C1 segment of cervical spinal cord (tissue), 14 donors: ENCODE measurements at places on chromosomes 16 and 17.

- no peak for DNase-seq
Observed at GRCh38 chr16:23080329-23080728, 68.9 kb downstream of the USP31 start.

GRCh38 chr17:5785338-5785737 is 201.0 kb upstream of the NLRP1 start:
- no peak for DNase-seq

GRCh38 chr16:66479661-66480264 is 52.7 kb downstream of the BEAN1 start:
- DNase-seq = no peak

DNA sequence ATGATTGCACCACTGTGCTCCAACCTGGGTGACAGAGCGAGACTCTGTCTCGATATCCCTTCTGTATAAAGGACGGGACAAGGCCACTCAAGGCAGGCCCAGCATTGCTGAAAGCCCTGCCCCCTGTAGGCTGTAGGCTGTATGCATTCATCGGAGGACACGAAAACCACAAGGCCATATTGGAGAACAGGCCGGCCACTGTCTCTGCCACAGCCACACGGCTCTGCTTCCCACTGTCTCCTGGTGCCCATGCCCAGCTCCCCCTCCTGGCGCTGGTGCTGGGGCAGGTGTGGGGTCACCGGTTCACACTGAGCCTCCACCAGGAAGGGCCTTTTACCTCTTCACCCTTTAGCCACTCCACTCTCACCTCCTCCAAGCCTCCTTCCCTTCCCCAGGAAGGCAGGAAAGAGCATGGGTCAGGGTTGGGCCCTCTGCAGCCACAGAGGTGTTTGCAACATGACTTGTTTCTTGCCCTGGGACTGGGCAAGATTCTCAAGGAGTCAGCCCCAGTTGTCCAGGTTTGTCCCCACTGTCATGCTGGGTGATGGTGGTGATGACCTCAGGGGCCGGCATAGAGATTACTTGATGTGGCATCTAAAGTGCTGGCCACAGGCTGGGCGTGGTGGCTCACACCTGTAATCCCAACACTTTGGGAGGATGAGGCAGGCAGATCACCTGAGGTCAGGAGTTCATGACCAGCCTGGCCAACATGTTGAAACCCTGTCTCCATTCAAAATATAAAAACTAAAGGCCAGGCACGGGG is 5.3 kb upstream of the NTN3 start:
- DNase-seq = no peak

DNA sequence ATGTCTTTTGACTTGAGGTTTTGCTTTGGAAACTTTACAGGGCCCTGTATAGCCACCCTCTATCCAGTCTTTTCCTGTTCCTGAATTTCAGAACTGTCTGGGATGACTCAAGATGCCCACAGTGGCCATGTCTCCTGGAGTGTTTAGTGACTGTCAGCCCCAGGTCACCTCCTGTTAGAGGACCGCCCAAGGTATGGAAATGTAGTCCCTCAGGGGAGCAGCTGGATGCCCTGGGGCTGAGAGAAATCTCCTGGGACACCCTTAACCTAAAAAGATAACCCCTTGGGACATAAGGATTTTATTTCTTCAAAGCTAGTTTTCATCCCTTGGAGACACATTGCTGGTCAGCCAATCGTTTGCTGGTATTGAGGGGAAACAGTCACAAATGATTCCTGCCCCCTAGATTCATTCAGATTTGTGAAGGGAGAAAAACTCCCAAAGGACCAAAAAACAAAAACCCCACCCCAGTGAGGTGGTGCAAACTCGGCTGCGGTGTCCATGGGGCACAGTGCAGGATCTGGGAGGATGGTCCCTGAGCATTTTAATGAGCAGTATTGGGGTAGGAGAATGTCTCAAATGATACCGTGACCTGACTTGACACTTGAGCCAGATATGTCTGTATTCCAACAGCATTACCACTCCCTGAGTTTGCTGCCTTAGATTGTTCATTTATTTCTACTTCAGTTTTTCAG is 1.7 kb downstream of the ZNF267 start:
- no peak for DNase-seq

DNA sequence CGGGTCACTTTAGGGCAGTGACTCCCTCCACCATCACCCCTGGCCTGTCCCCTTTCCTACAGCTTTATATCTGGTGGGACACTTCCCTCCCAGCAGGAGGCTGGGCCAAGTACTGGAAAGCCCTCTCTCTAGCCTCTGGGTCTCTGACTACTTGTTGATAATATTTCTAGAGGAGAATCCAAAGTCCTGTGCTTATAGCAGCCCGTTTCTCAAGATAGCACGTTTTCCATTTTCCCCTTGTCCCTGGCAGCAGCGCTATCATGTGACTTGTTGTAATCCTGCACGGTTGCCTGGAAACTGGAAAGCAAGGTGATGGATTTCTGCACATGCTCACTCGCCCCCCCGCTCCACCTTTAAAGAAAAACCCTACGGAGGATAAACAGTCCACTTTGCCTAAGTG is 3.3 kb upstream of the AXIN2 start:
- DNase-seq = no peak

DNA sequence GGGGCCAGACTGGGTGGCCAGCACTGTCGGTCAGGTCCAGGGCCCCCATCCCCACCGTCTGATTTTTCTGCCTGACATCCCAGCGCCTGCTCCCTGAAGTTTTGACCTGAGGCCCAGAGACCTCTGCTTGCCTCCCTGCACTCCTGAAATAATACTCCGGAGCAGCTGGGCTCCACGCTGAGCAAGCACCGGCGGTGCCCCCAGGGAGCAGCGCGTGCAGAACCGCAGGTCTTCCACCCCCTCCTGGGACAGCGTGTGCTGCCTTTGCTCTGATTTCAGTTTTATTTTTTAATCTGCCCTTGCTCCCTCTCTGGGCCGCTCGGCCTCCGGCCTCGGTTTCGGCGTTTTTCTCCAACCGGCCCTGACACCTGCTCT is 132.4 kb upstream of the GSE1 start:
- no peak for DNase-seq

DNA sequence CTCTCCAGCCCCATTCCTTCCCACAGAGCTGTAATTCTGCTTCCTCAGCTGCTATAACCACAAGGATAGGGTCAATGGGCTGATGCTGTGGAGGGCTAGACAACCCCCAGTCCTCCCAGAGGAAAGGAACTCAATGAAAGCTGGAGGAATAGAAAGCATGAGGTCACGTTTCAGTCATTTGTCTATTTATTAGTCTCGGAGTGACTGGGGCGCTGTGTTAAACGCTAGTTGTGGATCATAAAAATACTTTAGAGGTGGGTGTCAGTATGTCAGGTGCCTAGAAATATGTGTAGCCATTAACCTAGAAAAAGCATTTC is 787 bp upstream of the CCL3L1 start:
- no peak for DNase-seq

GRCh38 chr17:73644145-73645049 is at the start of gene SDK2:
TSS of gene SDK2 (minus strand) at chr17:73644445. CDS start at chr17:73644088, 357 bp downstream.
- DNase-seq = peak; percentile 43

- peak; percentile 55 for DNase-seq
Observed at GRCh38 chr17:31499771-31500554, 108.5 kb downstream of the RAB11FIP4 start.

GRCh38 chr17:4590981-4591453 is 6.7 kb downstream of the SMTNL2 start:
- no peak for DNase-seq

- DNase-seq = no peak
Observed at GRCh38 chr16:79645701-79646100, 45.2 kb upstream of the MAF start.

- no peak for DNase-seq
Observed at GRCh38 chr17:42025936-42026335, 6.0 kb downstream of the NKIRAS2 start.

GRCh38 chr17:47239967-47240651 is 13.5 kb upstream of the ITGB3 start:
- DNase-seq = peak; percentile 12

DNA sequence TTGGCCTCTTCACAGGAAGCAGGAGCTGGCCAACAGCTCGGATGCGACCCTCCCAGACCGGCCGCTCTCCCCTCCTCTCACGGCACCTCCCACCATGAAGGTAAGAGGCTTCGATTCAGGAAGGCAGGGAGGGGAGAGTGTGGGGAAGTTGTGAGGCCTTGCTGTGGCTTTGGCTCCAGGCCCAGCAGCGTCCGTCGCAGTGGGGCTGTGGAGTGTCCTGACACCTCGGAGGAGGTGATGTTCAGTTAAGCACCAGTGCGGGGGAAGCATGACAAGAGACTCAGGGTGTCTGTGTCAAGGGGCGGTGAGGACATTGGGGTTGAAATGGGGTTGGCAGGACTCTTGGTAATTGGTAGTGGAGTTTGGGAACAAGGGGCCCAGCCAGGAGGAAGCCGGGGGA is 109.0 kb downstream of the RAP1GAP2 start:
- no peak for DNase-seq

- no peak for DNase-seq
Observed at GRCh38 chr17:82062076-82062983, 3.3 kb downstream of the DUS1L start.
